ENCODE measurements at places on chromosomes 16 and 17. TPM values are rescaled to one million over a fixed set of nuclear protein-coding genes. Genes with fewer than 3 reads are reported as not detected.

DNA sequence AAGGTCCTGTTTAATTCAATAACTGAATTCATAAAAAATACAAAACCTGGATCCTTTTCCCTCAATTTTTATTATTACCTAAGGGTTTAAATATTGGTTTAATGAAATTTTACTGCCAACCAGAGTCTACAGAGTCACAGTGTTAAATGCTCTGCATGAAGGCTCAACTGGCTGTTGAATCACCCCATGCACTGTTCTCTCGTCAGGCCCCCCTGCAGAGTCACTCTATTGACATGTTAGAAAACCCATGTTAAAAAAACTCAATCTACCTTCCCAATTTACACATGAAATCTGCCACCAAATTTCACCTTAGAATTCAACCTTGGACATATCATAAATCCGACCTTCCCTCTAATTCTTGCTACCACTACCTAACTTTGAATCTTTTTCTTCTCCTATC is 43.3 kb upstream of the ULK2 start:
- no peak overlapping the region for H3K27ac ChIP-seq
- no peaks in the 10 kb centered on the region for H3K27me3 ChIP-seq
- peaks cover 4% of the 10 kb centered on the region for H3K4me1 ChIP-seq
- DNase-seq: no peak
- H3K36me3 ChIP-seq: peaks cover 27% of the 10 kb centered on the region
- H3K4me3 ChIP-seq: no peak overlapping the region

- no peaks in the 10 kb centered on the region for H3K27me3 ChIP-seq
- peaks cover 24% of the 10 kb centered on the region for H3K4me1 ChIP-seq
- no peak for DNase-seq
- no peaks in the 10 kb centered on the region for H3K36me3 ChIP-seq
- no peak overlapping the region for H3K4me3 ChIP-seq
These were observed 94.5 kb downstream of the MARF1 start for GRCh38 chr16:15548482-15548891.

DNA sequence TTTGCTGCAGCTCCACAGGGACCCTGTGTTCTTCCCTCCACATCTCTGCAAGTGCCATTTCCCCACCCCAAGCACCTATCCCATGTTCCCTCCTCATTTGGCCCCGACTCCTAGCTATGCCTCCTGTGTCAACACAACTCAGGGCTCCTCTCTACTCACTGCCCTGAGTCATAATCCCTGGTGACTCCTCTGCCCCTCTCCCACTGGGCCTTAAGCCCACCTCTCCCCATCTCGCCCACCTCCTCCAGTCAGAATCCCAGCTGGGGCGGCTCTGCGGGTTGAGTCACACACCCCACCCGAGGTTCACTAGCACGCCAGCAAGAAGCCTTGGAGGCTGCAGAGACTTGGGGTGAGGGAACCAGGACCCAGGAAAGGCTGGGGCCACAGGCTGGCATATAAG is 346.2 kb downstream of the FOXL1 start:
- H3K27ac ChIP-seq: no peak overlapping the region
- no peaks in the 10 kb centered on the region for H3K36me3 ChIP-seq
- no peak overlapping the region for H3K4me3 ChIP-seq
- H3K27me3 ChIP-seq: peaks cover 48% of the 10 kb centered on the region
- peaks cover 2% of the 10 kb centered on the region for H3K4me1 ChIP-seq
- no peak for DNase-seq

DNA sequence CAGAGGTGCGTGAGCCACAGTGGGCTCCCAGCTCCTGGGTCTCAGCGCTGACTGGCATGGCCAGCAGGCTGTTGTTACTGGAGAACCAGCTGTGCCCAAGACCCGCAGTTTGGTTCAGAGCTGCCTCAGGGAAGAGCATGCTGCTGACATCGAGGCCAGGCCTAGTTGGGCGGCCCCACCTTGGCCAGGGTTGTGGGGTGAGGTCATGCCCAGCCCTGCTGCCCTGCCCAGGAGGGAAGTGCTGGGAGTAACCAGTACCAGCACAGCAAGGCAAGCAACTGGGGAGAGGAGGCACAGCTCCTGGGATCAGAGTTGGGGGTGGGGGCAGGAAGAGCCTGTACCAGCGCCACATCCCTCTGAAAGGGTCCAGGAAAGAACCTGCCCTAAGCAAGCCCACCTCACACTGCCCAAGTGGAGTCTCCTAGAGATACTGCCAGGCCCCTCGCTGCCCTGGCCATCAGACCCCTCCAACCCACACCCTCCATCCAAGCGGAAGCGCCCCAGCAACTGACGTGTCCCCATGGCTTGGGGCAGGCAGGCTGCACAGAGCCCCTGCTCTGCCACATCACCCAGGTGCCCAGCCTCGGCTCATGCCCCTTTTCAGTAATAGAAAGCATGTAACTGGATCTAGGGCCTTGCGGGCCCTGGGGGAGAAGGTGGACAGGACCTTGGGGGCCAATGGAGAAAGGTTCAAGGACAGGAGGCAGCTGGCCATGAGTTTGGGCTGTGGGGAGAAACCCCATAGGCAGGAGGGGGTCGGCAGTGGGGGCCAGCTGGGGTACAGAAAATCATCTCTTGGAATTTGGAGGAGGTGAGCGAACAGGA is 990 bp downstream of the DOK4 start:
- peaks cover 18% of the 10 kb centered on the region for H3K4me1 ChIP-seq
- DNase-seq: no peak
- H3K4me3 ChIP-seq: peak overlapping the region; percentile 77
- no peak overlapping the region for H3K27ac ChIP-seq
- H3K36me3 ChIP-seq: no peaks in the 10 kb centered on the region

GRCh38 chr17:74011966-74012365 is 191.5 kb upstream of the RPL38 start:
- H3K36me3 ChIP-seq: no peaks in the 10 kb centered on the region
- peaks cover 4% of the 10 kb centered on the region for H3K27me3 ChIP-seq
- H3K4me1 ChIP-seq: peaks cover 7% of the 10 kb centered on the region
- DNase-seq: no peak
- no peak overlapping the region for H3K27ac ChIP-seq
- no peak overlapping the region for H3K4me3 ChIP-seq

DNA sequence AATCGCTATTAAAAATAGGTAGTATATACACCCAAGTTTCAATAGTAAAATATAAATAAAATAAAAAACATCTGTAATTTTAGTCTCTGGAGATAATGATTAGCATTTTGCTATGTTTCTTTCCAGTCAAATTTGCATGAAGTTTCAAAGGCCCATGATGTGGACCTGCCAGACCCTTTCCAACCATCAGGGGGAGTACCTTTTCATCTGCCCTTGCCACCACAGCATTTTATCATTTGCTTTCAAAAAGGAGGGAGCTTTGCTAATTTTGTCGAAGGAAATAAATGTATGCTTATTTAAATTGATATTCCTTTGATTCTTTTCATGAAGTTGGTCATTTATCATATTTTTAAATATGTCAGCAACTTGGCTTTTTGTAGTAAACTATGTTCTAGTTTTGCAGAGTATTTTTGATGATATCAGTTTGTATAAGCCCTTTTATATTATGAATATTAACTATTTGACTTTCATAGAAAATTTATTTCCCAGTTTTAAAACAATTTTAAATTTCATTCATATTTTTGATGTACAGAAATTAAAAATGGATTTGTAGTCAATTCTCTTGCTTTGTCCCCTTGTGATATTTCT is 115.2 kb upstream of the NETO2 start:
- H3K4me1 ChIP-seq: no peaks in the 10 kb centered on the region
- no peak overlapping the region for H3K4me3 ChIP-seq

DNA sequence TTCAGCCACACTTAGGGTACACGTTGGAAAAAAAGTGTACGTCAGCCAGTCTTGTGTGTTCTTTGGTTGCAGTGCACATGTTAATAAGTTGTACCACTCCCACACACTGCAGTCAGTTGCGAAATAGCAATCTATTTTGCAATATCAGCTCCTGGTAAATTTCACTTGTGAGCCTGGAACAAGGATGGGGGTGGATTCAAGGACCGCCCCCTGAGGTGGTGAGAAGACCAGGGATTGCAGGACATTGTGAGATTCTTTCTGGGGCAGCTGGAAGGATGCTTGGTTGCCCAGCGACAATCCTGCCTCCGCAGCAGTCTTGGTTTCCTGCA is 78.6 kb upstream of the ZFHX3 start:
- H3K4me3 ChIP-seq: no peak overlapping the region
- no peaks in the 10 kb centered on the region for H3K27me3 ChIP-seq
- no peak for DNase-seq
- H3K4me1 ChIP-seq: peaks cover 9% of the 10 kb centered on the region
- no peak overlapping the region for H3K27ac ChIP-seq
- no peaks in the 10 kb centered on the region for H3K36me3 ChIP-seq

- no peaks in the 10 kb centered on the region for H3K27me3 ChIP-seq
- no peak for DNase-seq
- peaks cover 6% of the 10 kb centered on the region for H3K4me1 ChIP-seq
- no peak overlapping the region for H3K27ac ChIP-seq
These were observed 31.7 kb downstream of the RBBP6 start for GRCh38 chr16:24571096-24571495.

BAIAP2 gene
- 3.9 TPM for total RNA-seq

CCL5 gene
- 1.9 TPM for total RNA-seq

KRT23 gene
- not detected for total RNA-seq

GALR2 gene
- total RNA-seq: 3.6 TPM

All from activated naive CD4-positive, alpha-beta T cell treated with anti-CD3 and anti-CD28 coated beads for 36 hours (primary cell).